ENCODE measurements at places on chromosomes 4 and X.

DNA sequence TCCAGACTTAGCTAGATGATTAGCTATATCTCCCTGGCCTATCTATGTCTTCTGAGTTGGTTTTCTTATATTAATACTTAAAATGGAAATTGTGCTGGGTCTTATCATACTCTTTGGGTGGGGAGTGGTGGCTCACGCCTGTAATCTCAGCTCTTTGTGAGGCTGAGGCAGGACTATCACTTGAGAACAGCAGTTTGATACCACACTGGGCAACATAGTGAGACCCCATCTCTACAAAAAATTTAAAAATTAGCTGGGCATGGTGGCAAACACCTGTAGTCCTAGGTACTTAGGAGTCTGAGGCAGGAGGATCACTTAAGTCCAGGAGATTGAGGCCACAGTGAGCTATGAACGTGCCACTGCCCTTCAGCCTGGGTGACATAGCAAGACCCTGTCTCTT is 30.4 kb downstream of the WDFY3 start:
- DNase-seq = no peak

GRCh38 chrX:143661286-143661685 is 25.4 kb upstream of the SLITRK4 start:
- DNase-seq = no peak

- no peak for DNase-seq
Measured at GRCh38 chrX:480861-481417, 94.2 kb upstream of the PPP2R3B start.

- DNase-seq = no peak
Measured at GRCh38 chrX:285076-285677, 4.0 kb downstream of the PLCXD1 start.

- DNase-seq = peak; percentile 15
Measured at GRCh38 chrX:41303013-41303412, 30.9 kb upstream of the DDX3X start.

DNA sequence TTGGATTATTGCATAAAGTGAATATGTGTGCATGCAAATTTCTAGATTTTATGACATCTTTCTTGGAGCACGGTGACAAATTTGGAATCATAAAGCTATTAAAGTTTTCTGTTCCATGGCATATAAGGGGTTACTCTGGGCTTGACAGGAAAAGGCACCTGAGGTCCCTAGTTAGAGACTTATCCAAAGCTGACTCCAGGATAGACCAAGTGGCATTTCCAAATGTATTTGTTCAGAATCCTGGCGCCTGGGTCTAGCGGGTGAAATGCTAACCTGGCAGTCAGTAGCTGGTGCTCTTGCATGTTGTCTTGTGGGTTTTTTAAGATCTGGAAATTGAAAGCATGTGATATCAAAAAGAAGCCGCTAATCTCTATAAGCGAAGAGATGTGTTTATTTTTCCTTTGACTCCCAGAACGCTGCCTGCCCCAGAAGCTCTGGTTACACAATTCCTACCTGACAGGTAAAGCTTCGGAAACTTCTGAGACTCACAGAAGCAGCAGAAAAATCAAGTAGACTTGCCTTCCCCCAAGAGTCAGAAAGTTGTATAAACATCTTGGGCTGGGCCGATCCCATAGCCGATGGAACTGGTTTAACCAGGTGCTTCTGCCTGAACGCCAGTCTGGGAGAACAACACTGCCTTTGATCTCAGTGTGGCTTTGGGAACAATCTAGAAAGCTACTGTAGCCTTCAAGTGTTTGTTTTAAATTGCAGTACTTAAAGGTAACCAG is 12.9 kb upstream of the ZCCHC4 start:
- peak; percentile 37 for DNase-seq

GRCh38 chr4:6069845-6070709 is 51.8 kb upstream of the C4orf50 start:
- no peak for DNase-seq
